ENCODE measurements at places on chromosomes 6 and 20.

DNA sequence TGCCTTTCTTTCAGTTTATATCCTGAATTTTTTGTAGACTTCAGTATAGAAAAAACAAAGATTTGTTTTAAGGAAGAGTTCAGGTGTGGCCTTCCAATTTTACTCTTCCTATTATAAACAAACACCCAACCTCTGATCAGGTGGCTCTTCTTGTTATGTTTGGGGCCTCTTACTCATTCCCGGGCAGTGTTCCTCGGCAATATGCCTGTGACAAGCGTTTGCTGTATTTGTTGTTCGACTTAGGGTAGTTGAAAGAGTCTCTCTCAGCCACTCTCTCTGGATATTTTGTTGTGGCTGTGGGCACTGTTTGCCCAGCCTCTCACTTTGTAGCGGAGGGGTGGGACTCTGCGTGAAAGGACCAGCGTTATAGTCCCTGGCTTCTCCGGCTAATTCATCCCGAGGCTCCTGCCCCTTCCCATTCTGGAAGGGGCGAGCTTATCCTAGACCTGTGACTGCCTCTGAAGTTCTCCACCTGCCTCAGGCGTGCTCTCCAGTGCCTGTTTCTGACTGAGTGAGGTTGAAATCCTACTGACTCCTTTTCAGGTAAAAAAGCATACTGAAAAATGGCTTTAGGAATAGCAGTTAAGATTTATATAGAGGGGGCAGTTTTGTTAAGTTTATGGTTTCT, 97.4 kb downstream of the PLCB4 start:
- DNase-seq = no peak

- no peak for DNase-seq
These were observed 11.1 kb downstream of the PCED1A start for GRCh38 chr20:2829376-2829775.

- DNase-seq = no peak
These were observed 444.0 kb upstream of the SLC35B3 start for GRCh38 chr6:8879334-8879733.

GRCh38 chr6:52389626-52390360, 27.8 kb downstream of the PAQR8 start:
- DNase-seq = peak; percentile 46

DNA sequence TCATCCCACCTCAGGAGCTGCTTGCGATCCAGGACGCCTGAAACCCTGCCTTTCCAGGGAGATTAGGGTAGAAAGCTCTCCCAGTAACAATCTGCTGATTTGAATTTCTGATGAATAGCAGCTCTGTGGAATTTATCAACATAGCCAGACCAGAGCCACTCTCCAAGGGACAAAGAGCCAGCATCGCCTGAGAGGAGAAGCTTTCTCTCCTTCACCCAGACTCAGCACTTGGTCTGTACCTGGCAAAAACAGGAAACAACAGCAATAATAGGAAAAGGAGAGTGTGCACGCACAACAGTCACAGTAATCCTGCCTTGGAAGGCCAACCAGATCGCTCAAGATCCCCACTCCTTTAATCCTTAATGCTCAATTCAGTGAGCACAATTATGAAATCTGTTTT, 22.3 kb upstream of the ROS1 start:
- no peak for DNase-seq

DNA sequence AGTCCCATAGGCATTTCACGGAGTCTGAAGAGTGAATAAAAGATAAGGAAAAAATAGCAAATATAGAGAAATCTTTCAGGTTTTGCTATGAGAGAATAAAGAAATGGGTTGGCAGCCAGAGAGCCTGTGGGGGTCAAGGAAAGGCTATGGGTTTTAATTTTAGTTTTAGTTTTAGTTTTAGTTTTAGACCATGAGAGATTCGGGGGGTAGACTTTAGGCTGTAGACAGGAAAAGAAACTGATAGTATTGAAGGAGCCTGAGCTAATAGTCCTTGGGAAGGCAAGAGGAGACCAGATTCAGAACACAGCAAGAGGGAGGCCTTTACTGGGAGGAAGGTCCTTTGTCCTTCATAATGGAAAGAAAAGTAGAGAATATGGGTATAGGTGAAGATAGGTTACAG, 19.3 kb downstream of the DOP1A start:
- DNase-seq = no peak

DNA sequence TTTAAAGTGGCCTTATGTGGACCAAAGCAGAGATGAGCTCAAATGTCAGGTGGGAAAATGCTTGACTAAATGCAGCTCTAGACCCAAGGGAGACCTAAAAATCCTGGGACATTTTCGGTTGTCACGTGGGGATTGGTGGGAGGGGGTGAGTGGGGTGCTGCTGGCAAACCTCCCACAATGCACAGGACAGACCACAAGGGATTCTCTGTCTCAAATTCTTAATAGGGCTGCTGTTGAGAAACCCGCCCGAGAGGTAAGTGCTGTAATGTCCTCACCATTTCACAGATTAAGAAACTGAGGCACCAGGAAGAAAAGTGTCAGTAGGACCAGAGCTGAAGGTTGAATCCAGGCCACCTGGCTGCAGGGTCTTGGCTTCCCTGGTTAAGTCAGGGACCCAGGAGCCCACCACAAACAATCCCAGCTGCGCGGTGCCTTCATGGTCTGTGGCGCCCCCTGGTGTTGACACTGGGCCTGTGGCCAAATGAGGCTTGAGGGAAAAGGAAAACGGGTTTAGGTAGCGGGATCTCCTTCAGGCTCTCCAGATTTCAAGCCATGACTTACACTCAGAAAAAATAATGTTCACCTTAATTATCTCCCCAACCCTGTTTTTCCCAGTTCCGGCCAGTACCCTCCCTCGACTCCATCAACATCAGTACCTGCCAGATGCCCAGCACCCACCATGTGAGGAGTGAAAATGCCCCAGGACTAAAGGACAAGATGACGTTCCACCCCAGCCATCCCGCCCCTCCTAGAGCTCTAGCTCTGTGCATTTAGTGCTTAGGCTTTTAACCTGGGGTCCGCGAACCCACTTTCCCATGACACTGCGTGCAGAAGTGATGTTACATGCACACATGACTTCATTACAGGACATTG, 7.2 kb downstream of the HLA-G start:
- no peak for DNase-seq

- DNase-seq = no peak
These were observed 465.2 kb downstream of the CD83 start for GRCh38 chr6:14582749-14583148.

GRCh38 chr6:34154668-34155447, 9.0 kb upstream of the GRM4 start:
- peak; percentile 18 for DNase-seq

DNA sequence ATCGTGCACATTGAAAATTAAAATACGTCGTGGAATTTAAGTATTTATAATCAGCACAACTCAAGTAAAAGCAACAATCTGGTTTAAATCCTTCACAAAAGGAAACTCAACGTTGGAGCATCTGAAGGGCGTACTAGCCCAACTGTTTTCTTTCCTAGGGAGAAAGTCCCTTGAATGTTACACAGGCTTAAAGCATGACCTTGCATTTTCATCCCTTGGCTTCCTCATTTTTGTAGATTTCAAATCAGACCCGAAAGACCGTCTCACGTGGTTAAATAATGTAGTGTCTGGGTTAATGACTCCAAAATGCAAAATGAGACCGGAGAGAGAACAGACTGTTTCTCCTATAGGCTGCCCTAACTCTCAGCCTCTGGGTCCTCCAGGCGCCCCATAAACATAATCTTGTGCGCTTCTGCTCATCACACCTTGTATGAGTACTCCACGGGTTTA, 249.2 kb upstream of the RREB1 start:
- no peak for DNase-seq
